ENCODE measurements at places on chromosomes 1 and 21.

DNA sequence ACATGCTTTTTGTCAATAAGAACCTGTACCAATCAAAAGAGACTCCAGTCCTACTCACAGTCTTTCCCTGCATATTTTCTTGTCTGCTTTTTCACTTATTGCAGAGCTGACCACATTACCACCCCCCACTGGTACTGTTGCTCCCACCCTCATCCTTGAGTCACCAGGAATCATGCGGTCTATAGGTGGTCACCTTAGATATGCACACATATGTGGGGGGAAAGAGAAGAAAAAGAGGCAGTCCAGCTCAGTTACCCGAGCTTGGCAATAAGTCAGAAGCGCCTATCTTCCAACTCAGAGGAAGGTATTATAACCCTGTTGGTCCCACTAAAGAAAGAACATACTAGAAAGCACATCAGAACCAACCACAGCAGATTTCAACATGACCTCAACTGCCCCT is 119.2 kb downstream of the SMYD2 start:
- no peak for DNase-seq

DNA sequence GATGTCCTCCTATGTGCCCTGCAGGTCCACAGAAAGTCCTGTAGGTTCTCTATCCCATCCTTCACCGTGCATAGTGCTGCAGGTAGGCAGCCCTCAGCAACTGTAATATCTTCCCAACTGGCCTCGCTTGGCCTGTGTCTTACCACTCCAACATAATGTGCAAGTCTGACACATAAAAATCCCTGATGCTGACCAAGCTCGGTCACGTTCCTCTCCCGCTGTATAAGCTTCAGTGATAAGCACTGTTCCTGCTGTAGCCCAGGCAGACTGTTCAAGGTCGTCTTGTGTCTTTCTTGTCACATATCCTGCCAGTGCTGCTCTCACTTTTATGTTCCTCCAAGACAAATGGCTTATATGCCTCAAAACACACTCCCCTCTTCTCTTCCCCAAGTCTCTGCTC is 19.4 kb upstream of the KCNE1 start:
- DNase-seq, result no peak

DNA sequence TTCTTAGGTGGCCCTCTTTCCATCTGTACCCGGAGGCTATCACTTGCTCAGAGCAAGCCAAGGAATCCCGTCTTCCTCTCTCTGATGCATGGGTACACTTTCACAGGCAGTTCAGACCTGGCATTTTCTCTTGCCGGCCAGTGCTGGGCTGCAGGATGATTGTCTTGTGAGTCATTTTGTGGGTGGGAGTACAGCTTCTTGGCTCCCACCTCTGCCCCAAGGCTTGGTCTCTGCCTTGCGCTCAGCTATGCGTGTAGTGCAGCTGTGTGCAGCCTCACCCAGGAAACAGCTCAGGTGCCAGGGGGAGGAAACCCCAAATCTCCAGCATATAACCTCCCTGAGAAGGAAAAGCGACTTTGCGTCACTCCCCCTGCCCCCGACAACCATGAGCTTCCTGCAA is 3.9 kb upstream of the AJAP1 start:
- DNase-seq, result no peak

DNA sequence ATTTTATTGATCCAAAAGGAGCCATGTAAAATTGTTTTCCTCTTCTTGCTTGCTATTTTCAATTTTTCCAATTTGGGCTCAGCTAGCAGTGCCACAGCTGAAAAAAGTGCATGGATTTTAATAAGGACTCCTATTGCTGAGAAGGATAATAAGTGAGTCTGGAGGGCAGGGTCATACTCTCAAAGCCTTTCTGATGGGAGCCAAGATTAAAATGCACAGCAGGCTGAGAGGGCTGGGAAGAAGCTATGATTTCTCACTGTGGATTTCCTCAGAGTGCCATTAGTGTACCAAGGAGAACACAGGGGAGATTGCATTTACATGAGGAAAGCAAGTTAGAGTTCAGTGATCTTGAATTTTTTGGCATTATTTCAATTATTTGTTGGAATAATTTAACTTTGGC is 261.3 kb downstream of the ST6GALNAC3 start:
- no peak for DNase-seq

DNA sequence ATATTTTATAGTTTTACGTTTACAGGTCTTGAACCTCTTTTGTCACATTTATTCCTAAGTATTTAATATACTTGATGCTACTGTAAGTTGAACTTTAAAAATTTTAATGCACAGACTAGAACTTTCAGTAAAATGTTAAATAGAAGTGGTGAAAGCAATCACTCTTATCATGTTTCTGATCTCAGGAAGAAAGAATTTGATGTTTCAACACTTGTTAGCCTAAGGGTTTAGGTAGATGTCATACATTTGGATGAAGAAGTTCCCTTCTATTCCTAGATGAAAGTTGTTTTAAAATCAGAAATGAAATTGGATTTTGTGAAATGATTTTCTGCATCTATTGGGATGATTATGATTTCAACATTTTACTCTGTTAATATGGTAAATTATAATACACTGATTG is 63.6 kb upstream of the TTLL7 start:
- no peak for DNase-seq

DNA sequence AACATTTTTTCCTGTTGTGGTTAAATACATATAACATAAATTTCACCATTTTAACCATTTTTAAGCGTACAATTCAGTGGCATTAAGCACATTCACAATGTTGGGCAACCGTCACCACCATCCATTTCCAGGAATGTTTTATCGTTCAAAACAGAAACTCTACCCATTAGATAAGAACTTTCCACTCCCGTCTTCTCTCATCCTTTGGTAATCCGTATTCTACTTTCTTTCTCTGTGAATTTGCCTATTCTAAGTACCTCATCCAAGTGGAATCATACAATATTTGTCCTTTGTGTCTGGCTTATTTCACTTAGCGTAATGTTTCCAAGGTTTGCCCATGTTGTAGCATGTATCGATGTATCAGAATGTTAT is 336.0 kb downstream of the RRAGC start:
- no peak for DNase-seq

GRCh38 chr1:201724039-201724765 is 104.8 kb upstream of the IPO9 start:
- no peak for DNase-seq

DNA sequence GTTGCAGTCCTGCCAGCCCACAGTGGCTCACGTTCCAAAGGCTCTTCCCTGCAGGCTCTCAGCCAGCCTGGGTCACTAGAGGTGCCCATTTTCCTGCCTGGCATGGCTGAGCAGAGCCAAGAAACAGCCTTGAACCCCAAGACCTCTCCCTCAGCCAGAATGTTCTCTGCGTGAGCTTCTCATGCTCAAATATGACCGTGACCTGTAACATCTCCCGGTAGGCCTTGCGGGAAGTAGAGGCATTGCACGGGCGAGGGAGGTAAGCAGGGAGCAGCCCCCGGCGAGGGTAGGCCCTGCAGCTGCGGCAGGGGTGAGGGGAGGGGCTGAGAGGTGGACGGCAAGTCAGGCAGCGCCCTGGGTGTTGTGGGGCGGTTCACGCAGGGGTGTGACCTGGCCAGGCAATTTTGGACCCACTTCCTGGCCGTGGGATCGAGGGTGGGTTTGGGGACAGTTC is 20.0 kb downstream of the RRP1 start:
- no peak for DNase-seq

DNA sequence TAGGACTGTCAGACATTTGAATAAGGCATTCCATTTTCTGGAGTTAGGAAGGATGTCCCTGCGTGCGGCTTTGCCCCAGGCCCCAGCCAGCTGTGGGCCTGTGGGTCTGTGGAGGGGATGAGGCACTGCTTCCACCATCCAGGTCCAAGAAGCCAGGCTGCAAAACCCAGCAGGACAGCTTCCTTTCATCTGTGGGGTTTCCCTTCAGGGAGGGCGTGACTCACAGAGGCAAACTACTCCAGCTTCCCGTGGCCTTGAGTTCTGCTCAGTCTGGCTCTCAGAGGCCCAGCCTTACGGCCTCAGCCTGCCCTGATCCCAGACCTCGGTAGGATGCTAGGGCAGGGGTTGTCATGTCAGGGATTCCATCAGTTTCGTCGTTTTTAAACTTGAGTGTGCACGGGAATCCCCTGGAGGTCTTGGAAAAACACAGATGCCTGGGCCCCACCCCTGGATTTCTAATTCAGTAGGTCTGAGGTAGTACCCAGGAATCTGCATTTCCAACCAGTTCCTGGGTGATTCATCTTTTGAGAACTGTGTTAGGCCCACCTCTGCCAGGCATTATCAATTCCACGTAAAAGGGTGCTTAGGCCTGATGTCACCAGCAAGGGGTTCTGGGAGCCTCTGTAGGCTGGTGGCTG is 32.3 kb upstream of the TENT5C start:
- no peak for DNase-seq

GRCh38 chr1:115677182-115677555 is 35.4 kb downstream of the VANGL1 start:
- no peak for DNase-seq

DNA sequence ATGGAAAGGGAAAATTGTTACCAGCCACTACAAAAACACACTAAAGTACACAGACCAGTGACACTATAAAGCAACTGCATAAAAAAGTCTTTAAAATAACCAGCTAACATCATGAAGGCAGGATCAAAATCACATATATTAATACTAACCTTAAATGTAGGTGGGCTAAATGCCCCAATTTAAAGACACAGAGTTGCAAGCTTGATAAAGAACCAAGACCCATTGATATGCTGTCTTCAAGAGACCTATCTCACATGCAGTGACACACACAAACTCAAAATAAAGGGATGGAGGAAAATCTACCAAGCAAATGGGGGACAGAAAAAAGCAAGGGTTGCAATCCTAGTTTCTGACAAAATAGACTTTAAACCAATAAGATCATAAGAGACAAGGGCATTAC is 246.3 kb downstream of the SEC16B start:
- no peak for DNase-seq

GRCh38 chr1:25505656-25506385 is 37.6 kb upstream of the LDLRAP1 start:
- peak; percentile 34 for DNase-seq

DNA sequence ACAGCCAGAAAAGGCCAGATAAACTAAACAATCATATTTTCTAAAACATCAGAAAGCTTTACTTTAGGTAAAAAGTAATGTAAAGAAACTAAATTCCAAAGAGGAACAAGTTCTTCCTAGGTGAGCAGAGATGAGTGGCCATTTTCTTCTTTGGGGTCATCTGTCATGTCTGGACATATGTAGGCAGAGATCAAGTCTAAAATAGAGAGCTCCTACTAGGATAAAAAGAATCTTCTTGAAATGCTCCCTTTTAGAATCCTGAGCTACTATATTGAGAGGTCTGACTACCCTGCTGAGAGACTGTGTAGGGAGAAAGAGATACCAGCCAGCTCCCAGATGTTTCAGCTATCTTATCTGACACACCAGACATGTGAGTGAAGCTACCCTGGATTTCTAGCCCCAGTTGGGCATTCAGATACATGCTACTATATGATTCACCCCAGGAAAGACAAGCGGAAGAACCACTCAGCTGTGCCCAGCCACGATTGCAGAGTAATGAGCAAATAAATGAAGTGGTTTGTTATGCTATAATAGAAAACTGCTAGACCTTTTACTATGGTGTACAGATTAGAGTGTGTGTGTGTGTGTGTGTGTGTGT is 80.1 kb downstream of the TTLL7 start:
- no peak for DNase-seq

GRCh38 chr1:163528710-163529348 is 207.1 kb downstream of the NUF2 start:
- peak; percentile 23 for DNase-seq

GRCh38 chr1:79594121-79594698 is 587.7 kb upstream of the ADGRL4 start:
- no peak for DNase-seq

DNA sequence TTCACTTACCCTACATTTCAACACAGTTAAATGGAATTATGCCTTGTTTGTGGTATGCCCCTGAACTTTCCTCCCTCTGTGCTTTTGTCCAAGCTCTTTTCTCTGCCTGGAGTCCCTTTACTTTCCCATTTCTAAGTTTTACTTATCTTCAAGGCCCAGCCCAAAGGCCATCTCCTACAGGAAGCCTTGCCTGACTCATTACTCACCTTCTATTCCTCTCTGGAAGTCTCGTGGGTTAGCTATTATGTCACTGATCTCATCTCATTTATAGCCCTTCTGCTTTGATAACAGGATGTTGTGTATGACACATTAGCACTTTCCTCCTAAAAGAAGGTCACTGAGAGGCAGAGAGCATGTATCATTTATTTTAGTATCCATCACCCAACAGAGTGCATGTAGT is 78.8 kb upstream of the CD1D start:
- DNase-seq, result peak; percentile 19
